ENCODE measurements at places on chromosomes 11 and 22.

DNA sequence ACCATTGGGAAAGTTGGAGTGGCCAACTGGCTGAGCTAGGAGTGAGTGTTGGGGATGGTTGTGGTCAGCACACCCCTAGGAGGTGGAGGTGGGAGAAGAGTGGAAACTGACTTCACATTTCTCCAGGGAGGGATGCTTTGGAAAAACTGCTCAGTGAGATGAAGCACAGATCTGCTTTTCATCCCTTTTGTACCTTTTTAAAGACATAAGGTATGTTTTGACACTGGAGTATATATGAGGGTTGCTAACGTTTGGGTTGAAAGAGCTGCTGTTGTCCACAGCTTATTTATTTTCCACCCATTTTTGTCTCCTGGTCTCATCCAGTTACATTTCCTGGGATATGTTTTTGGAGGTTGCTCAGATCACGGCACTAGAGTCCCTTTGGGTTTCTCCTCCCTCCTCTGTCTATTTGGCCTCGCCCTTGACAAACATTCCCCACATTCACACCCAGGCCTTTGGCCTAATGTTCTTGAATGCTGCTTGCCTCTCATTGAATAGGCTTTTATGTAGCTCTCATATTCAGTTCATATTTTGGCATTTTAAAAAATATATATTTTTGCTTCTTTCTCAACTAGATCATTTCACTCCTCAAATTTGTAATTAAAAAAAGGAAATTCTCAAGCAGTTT lies 8.3 kb downstream of the SREBF2 start:
- H3K27ac ChIP-seq: peak overlapping the region; percentile 54
- H3K27me3 ChIP-seq: no peaks in the 10 kb centered on the region
- DNase-seq: no peak
- no peak overlapping the region for H3K4me3 ChIP-seq
- peaks cover 56% of the 10 kb centered on the region for H3K4me1 ChIP-seq

DNA sequence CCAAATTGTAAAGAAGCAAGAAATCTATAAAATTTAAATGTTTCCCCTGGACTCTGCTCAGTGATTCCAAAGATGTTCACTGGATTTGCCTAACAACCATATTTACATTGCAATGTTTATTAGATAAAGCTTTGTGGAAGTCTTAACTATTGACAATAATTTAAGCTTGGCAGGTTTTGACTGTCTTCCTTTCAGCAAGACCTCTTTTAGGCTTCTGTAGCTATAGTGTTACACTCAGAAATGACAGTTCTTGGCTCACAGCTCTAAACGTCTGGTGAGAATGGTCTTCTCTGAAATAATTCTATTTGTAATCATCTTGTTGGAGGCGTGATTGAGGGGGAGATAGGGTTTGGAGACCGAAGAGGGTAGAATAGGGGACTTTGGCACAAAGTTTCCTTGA lies 44.8 kb upstream of the CRTAM start:
- no peaks in the 10 kb centered on the region for H3K27me3 ChIP-seq
- no peak for DNase-seq
- H3K4me3 ChIP-seq: no peak overlapping the region
- H3K27ac ChIP-seq: no peak overlapping the region

DNA sequence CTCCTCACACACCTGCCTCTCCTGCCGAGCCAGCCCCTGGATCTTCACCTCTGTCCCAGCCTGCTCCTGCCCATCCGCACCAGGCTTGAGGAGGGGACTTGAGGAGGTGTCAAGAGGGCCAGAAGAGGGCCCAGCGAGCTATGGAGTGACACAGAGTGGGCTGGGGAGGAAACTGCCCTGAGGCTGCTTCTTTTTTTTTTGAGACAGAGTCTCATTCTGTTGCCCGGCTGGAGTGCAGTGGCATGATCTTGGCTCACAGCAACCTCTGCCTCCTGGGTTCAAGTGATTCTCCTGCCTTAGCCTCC lies 21.9 kb upstream of the CDON start:
- no peaks in the 10 kb centered on the region for H3K36me3 ChIP-seq
- DNase-seq: no peak
- peaks cover 22% of the 10 kb centered on the region for H3K27me3 ChIP-seq
- peak overlapping the region; percentile 97 for H3K27ac ChIP-seq
- no peak overlapping the region for H3K4me3 ChIP-seq

GRCh38 chr11:74453373-74453975 lies 13.9 kb downstream of the KCNE3 start:
- no peak overlapping the region for H3K27ac ChIP-seq
- no peak overlapping the region for H3K4me3 ChIP-seq
- H3K36me3 ChIP-seq: no peaks in the 10 kb centered on the region
- no peaks in the 10 kb centered on the region for H3K4me1 ChIP-seq

GRCh38 chr11:76771446-76772099 lies 11.6 kb upstream of the TSKU start:
- DNase-seq: no peak
- peaks cover 16% of the 10 kb centered on the region for H3K4me1 ChIP-seq
- no peaks in the 10 kb centered on the region for H3K27me3 ChIP-seq
- peaks cover 2% of the 10 kb centered on the region for H3K36me3 ChIP-seq
- no peak overlapping the region for H3K4me3 ChIP-seq

DNA sequence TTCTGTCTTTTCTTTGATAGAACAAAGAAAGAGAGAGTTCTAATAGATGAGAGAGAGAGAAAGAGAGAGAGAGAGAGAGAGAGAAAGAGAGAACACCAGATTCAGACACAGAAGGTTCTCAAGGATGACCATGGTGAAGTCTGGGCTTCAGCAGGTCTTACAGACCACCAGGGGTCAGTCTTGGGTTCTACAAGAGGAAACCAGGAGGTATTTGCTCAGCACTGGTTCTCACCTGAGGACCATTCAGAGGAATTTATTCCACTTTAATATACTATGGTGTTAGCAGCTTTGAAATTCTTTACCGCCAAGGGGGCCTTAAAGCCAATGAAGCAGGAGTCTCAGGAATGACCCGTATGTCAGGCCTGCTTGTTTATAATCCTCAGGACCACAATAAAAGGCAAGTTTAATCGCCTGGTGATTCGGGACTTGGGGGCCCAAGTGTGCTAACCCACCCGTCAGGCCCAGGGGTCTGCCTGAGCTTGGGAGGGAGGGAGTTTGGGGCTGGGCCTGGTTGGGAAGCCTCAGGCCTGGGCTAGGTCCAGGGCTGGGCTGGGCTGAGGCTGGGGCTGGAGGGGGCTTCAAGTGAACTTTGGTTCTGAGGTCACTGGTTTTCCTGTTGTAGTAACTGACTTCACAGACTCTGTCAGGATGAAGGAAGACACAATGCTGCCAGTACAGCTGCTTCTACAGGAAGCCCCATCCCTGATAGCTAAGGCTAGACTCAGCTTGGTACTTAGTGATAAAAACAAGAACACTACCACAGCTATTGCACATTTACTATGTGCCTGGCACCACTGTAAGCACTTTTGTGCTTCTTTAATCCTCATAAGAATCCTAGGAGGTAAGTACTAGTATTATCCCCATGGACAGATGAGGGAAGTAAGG lies 179.2 kb upstream of the ZBED5 start:
- DNase-seq: no peak
- no peak overlapping the region for H3K27ac ChIP-seq
- H3K27me3 ChIP-seq: no peaks in the 10 kb centered on the region

GRCh38 chr11:4713241-4713640 lies 8.7 kb downstream of the MMP26 start:
- no peak overlapping the region for H3K4me3 ChIP-seq
- DNase-seq: no peak
- no peaks in the 10 kb centered on the region for H3K36me3 ChIP-seq
- no peaks in the 10 kb centered on the region for H3K4me1 ChIP-seq
- peak overlapping the region; percentile 16 for H3K27ac ChIP-seq

DNA sequence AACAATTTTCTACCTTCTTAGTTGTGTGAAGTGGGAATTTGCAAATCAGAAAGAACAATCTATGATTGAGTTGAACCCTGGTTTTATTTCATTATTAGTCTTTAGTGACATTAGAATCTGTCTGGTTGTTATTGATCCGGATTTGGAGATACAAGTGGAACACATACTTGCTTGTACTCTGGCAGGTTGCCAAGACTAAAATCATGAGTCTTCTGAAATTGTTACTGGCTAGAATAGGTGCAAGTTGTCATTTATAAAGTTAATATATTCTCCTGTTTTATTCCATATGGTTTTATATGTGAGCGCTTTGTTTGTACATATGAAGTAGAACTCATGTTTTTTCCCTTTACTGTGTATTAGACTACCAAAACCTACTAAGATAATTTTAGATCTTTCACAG lies 23.0 kb downstream of the CCDC15 start:
- H3K27me3 ChIP-seq: no peaks in the 10 kb centered on the region
- H3K27ac ChIP-seq: no peak overlapping the region
- no peak for DNase-seq
- H3K4me3 ChIP-seq: no peak overlapping the region
- H3K4me1 ChIP-seq: no peaks in the 10 kb centered on the region

- H3K36me3 ChIP-seq: peaks cover 10% of the 10 kb centered on the region
- H3K4me3 ChIP-seq: no peak overlapping the region
- no peak for DNase-seq
- H3K27ac ChIP-seq: no peak overlapping the region
- H3K4me1 ChIP-seq: no peaks in the 10 kb centered on the region
- H3K27me3 ChIP-seq: no peaks in the 10 kb centered on the region
Observed at GRCh38 chr11:27095059-27095458, 54.4 kb downstream of the BBOX1 start.

DNA sequence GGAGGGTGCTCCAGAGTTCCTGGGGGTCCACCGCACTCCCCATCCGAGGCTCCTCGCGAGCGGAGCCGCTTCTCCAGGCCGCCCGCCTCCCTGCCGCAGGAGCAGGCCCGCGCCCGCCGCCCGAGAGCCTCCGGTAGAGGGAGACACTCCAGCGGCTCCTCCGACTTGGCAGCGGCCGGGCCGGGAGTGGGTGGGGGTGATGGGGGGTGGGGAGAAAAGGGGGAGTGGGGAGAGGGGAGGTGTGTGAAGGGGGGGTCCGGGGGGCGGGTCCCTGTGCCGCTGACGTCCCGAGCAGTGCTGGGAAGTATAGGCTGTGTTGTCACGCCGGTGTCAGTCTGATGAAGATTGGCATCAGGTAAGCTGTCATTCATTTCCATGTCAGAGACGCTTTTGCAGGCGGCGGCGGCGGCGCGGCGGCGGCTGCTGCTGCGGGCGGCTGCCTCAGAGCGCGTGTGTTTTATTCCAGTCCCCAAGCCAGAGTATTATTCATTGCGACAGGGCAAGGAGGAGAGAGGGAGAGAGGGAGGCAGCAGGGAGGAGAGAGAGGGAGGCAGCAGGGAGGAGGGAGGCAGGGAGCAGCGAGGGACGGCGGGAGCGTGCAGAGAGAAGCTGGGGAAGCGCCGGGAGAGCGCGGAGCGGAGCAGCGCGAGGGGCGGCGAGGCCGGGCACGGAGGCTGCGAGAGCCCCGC lies at the start of gene PKNOX2:
Gene PKNOX2 (plus strand): TSS at position 330 of the 689 bp plus-strand sequence. CDS start 186,555 bp downstream, outside the sequence.
- peaks cover 70% of the 10 kb centered on the region for H3K4me1 ChIP-seq
- no peaks in the 10 kb centered on the region for H3K36me3 ChIP-seq
- H3K27me3 ChIP-seq: peaks cover 13% of the 10 kb centered on the region
- peak within 1 kb of the TSS; percentile 98 for H3K4me3 ChIP-seq
- DNase-seq: peak; percentile 88

DNA sequence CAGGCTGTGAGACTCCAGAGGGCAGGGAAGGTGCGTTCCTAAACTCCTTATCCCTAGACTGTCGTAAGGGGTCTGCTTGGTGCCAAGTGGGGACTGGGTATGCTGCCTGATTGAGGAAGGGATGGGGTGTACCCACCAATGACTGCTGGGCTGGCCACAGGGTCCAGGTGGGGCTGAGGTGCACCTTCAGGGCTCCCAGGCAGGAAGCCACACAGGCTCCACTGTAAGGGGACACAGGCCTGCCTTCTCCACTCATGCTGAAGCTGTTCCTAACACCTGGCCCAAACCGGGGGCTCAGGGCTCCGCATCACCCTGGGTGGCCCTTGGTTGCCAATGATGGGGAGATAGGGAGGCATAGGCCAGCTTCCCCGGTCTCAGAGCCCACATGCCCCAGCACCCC lies 20.4 kb downstream of the CABP7 start:
- DNase-seq: no peak
- H3K4me3 ChIP-seq: no peak overlapping the region
- H3K36me3 ChIP-seq: no peaks in the 10 kb centered on the region
- H3K27ac ChIP-seq: no peak overlapping the region
- no peaks in the 10 kb centered on the region for H3K4me1 ChIP-seq

DNA sequence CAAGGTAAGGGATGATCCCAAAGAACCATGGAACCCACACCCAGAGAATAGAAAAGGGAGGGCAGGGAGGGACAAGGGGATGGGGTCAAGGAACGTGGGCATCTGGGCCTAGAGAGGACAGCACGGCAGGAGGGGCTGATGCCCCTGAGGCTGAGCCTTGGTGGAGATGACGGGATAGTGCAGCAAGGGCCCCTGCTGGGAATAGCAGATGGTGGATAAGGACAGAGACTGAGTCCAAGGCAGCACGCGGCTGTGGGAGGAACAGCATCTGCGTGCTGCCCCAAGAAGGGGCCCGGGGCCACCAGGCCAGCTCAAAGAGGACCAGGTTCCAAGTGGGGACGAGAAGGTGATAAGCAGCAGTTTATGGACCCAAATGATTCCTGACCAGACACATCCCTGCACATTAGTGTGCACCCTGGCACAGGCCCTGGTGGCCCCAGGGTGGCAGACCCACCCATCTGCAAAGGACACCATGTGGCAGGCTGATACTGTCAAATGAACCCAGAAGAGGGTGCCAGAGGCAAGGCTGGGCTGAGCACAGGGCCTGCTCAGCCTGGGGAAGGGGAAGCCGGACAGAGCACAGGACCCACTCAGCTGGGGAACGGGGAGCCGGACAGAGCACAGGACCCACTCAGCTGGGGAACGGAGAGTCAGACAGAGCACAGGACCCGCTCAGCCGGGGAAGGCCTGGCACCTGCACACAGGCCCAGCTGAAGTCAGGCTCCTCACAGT lies 12.8 kb upstream of the TESMIN start:
- H3K4me3 ChIP-seq: no peak overlapping the region
- no peak overlapping the region for H3K27ac ChIP-seq
- H3K4me1 ChIP-seq: peaks cover 6% of the 10 kb centered on the region
- no peak for DNase-seq
- H3K27me3 ChIP-seq: no peaks in the 10 kb centered on the region

- H3K27ac ChIP-seq: no peak overlapping the region
- peaks cover 8% of the 10 kb centered on the region for H3K36me3 ChIP-seq
- no peaks in the 10 kb centered on the region for H3K4me1 ChIP-seq
- no peak for DNase-seq
- peaks cover 21% of the 10 kb centered on the region for H3K27me3 ChIP-seq
Observed at GRCh38 chr11:62221498-62221897, 13.0 kb downstream of the SCGB2A1 start.

All from neural crest cell (in vitro differentiated cells).